Esophagus squamous epithelium (tissue), 5 donors: ENCODE measurements at places on chromosomes 4 and X.

- H3K4me3 ChIP-seq = no peak overlapping the region
- H3K27me3 ChIP-seq = no peaks in the 10 kb centered on the region
- H3K36me3 ChIP-seq = no peaks in the 10 kb centered on the region
- no peaks in the 10 kb centered on the region for H3K4me1 ChIP-seq
- no peak overlapping the region for H3K27ac ChIP-seq
These were observed 96.2 kb upstream of the CCSER1 start for GRCh38 chr4:90030953-90031352.

GRCh38 chr4:182488896-182489295, 245.7 kb downstream of the TENM3 start:
- peaks cover 17% of the 10 kb centered on the region for H3K4me1 ChIP-seq
- no peak for DNase-seq
- no peaks in the 10 kb centered on the region for H3K27me3 ChIP-seq
- H3K36me3 ChIP-seq = no peaks in the 10 kb centered on the region
- no peak overlapping the region for H3K27ac ChIP-seq

DNA sequence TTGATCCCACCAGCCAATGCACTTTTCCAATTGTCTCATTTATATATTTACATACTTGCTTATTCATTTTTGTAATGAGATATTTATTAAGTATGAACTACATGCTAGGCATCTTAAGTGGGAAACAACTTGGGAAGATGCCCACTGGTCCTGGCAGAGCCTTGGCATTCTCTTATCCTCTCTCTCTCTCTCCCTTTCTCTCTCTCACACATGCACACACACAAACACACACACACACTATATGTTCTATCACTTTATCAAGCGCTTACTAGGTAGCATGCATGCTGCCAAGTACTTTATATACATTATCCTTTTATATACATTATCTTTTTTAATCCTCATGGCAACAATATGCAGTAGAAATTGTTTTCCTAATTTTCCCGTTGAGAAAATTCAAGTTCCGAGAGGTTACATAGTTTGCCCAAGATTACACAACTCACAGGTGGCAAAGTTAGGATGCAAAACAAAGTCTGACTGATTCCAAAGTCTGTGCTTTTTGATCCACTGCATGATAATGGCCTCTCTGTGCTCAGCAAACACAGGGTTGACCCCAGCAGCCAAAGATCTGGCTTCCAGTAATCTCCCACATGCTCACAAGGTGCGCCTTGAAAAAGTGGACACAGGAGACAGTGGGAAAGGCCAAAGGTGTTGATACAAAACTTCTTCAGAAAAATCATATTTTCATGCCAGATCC, 173.1 kb upstream of the KLF3 start:
- no peaks in the 10 kb centered on the region for H3K36me3 ChIP-seq
- peaks cover 9% of the 10 kb centered on the region for H3K4me1 ChIP-seq
- H3K4me3 ChIP-seq = no peak overlapping the region
- H3K27me3 ChIP-seq = no peaks in the 10 kb centered on the region
- no peak overlapping the region for H3K27ac ChIP-seq
- DNase-seq = no peak

DNA sequence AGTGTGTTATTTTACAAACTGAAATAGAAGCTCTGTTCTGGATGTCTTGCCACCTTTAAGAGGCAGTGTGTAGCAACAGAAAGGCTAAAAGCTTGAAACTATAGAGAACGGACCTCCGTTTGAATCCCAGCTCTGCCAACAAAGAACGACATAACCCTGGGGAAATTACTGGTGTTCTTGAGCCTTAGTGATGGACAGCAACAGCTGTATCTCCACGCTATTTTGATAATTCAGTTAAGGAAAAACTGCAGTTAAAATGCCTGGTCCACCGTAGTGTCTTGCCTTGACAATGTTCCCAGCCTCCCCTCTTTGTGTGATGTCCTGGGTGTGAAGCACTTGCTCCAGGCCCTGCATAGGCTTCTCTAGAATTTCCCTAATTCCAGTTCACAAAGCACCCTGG, 256.8 kb upstream of the HS3ST1 start:
- H3K4me3 ChIP-seq = no peak overlapping the region
- DNase-seq = no peak
- no peaks in the 10 kb centered on the region for H3K27me3 ChIP-seq
- H3K36me3 ChIP-seq = no peaks in the 10 kb centered on the region
- no peak overlapping the region for H3K27ac ChIP-seq

GRCh38 chr4:147136310-147136709, 190.6 kb upstream of the TTC29 start:
- H3K27ac ChIP-seq = no peak overlapping the region
- H3K36me3 ChIP-seq = no peaks in the 10 kb centered on the region
- H3K4me3 ChIP-seq = no peak overlapping the region
- H3K4me1 ChIP-seq = no peaks in the 10 kb centered on the region
- no peaks in the 10 kb centered on the region for H3K27me3 ChIP-seq

DNA sequence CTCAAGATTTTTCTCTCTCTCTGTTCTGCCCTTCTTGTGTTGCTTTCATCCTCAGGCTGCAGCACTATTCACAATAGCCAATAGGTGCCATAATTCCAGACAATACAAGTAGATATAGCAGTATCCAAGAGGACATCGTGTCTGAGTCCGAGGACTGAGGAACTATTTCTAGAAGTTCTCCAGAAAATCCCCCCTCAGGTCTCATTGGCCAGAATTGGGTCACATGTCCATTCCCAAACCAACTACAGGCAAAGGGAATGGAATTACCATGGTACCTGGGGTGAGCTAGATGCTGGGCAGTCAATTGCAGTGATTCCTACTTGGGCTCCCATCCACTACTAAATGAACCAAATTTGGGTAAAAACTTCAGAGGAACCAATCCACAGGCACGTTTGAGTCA, 301.9 kb upstream of the RASGEF1B start:
- no peak overlapping the region for H3K4me3 ChIP-seq
- no peak overlapping the region for H3K27ac ChIP-seq
- H3K4me1 ChIP-seq = no peaks in the 10 kb centered on the region
- DNase-seq = no peak
- H3K36me3 ChIP-seq = no peaks in the 10 kb centered on the region
- H3K27me3 ChIP-seq = no peaks in the 10 kb centered on the region

- H3K36me3 ChIP-seq = no peaks in the 10 kb centered on the region
- H3K27me3 ChIP-seq = no peaks in the 10 kb centered on the region
- peaks cover 5% of the 10 kb centered on the region for H3K4me1 ChIP-seq
- H3K4me3 ChIP-seq = no peak overlapping the region
- no peak overlapping the region for H3K27ac ChIP-seq
These were observed 91.7 kb downstream of the PHOX2B start for GRCh38 chr4:41656572-41657520.

DNA sequence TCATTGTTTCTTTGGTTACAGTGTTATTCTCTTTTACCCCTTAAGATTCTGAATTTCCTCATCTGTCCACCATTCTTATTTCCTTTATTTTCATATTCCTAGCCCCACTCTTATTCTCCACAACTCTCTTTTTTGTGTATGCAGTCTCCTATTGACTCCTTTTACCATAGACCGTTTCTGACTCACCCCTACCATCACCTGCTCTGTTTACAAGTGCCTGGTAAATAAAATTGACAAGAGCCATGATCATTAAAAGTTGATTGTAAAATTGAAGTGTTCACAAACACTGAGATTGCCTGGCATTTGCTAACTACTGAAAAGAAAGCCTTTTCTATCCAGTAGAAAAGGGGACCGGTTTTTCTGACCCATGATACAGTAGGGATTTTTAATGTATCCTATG, 54.4 kb downstream of the MRPL1 start:
- H3K4me1 ChIP-seq = peaks cover 31% of the 10 kb centered on the region
- no peak for DNase-seq
- no peak overlapping the region for H3K4me3 ChIP-seq
- no peak overlapping the region for H3K27ac ChIP-seq
- no peaks in the 10 kb centered on the region for H3K36me3 ChIP-seq

GRCh38 chr4:4574792-4575191, 32.9 kb upstream of the STX18 start:
- no peaks in the 10 kb centered on the region for H3K36me3 ChIP-seq
- H3K27ac ChIP-seq = peak overlapping the region; percentile 71
- peak; percentile 3 for DNase-seq
- H3K4me1 ChIP-seq = no peaks in the 10 kb centered on the region
- H3K4me3 ChIP-seq = peak overlapping the region; percentile 55

DNA sequence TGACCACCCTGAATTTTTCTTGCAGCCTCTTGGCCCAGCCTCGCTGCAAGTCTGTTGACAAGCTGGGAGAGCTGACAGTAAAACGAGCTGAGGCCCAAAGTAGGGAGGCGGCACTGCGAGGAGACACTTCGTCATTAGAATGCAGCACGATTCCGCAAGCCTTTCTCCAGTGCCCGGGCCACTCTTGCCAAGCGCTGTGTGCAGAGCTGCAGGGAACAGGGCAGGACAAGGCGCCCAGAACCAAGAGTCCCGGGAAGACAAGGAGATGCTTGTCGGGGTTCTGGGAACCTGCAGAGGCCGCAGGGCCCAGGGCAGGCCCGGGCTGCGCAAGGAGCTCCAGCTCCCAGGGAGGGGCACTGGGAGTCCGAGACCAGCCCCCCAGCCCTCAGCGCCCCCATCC, 187.1 kb downstream of the BCOR start:
- H3K36me3 ChIP-seq = no peaks in the 10 kb centered on the region
- H3K4me1 ChIP-seq = peaks cover 6% of the 10 kb centered on the region
- H3K27ac ChIP-seq = no peak overlapping the region
- DNase-seq = no peak
- H3K4me3 ChIP-seq = no peak overlapping the region
